ENCODE measurements at places on chromosomes 3 and 15.

DNA sequence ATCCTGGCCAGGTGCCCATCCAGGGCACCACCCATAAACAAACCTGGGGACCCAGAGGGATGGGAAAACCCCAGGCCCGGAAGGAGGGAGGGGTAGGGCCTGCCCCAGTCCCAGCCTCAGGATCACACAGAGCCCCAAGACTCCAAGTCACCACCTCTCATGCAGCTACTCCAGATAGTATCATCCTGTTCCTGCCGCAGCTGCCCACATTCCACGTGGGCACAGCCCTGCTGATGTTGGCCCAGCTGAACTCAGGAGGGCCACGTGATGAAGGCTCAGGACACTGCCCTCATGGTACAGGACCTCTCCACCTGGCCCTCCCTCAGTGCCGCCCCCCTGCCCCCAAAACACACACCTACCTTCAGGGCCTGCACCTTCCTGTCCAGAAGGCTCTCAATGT is 69.5 kb downstream of the CACNA2D2 start:
- no peak for DNase-seq

GRCh38 chr3:159860269-159861116 is 128.1 kb upstream of the IL12A start:
- no peak for DNase-seq

- no peak for DNase-seq
Observed at GRCh38 chr3:188380252-188380651, 226.3 kb downstream of the LPP start.

DNA sequence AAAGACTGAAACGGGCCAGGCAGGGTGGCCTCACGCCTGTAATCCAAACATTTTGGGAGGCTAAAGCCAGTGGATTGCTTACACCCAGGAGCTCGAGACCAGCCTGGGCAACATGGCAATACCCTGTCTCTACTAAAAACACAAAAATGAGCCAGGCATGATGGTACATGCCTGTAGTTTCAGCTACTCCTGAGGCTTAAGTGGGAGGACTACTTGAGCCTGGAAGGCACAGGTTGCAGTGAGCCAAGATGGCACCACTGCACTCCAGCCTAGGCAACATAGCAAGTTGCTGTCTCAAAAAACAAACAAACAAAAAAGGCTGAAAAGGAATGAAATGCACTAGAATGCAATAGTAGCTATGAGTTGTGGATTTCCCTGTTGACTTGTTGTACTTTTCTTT is 94.7 kb downstream of the STAG1 start:
- DNase-seq: no peak

DNA sequence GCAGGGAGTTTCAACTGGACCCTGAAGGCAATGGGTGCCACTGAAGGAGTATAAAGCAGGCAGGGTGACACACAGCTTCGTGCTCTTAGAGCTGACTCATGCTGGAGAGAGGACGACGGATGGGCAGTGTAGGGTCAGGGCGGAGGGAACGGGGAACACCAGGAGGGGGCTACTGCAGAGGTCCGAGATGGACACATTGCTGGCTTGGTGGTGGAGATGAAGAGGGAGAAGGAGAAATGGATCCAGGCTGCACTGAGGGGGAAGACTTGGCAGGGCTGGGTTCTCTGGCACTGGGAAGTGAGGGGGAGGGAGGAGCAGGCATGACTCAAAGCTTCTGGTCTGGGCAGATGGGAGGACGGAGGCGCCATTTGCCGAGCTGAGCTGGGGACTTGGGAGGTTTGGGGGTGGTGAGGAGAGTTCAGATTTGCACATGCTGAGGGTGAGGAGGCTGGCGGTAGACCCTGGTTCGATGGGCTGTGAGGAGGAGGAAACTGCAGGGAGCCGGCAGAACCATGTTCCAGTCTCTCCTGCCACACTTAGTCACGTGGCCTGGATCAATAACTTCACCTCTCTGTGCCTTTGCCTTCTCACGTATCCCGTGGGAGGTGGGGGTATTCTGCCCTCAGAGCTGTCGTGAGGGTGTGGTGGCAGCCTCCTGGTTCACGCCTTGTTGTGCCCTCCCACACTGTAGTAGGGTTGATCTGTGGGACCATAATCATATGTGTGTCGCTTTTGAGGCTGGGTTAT is 4.6 kb upstream of the KCTD6 start:
- DNase-seq: no peak

- no peak for DNase-seq
Observed at GRCh38 chr3:59717679-59718205, 667.9 kb upstream of the CFAP20DC start.

Data from CD4-positive, alpha-beta T cell treated with Interleukin-6 at 100 ng/mL for 8 hours (primary cell).